ENCODE measurements at places on chromosomes 7 and 10.

GRCh38 chr10:49335364-49335972, 36.5 kb downstream of the C10orf71 start:
- no peak for DNase-seq

DNA sequence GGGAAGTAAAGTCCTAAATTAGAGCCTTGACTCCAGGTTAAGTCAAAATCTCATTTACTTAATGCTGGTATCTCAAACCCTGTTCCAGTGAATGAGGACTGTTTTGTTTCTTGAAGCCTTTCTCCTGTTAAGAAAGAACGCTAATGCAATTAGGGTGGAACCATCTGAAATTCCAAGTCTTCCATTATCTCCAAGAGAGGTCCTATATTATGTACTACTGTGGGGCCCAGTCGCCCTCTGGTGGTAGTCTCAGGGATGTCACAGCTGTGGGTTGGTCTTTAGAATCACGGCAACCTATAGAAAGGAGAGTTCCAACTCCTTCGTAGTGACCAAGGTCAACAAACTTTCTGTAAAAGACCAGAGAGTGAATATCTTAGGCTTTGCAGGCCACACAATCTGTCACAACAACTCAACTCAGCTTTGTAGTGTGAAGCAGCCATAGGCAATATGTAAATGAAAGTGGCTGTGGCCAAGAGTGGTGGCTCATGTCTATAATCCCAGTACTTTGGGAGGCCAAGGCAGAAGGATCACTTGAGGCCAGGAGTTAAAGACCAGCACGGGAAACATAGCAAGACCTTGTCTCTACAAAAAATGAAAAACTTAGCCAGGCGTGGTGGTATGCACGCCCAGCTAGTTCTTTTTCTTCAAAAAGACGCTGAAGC, 9.3 kb downstream of the RPP38 start:
- DNase-seq = peak; percentile 73

GRCh38 chr10:69459101-69459790, 8.0 kb downstream of the TSPAN15 start:
- DNase-seq = no peak

- peak; percentile 22 for DNase-seq
Measured at GRCh38 chr7:111005445-111005844, 85.5 kb upstream of the LRRN3 start.

GRCh38 chr7:68246189-68246633, 1249.6 kb downstream of the TYW1 start:
- peak; percentile 1 for DNase-seq

DNA sequence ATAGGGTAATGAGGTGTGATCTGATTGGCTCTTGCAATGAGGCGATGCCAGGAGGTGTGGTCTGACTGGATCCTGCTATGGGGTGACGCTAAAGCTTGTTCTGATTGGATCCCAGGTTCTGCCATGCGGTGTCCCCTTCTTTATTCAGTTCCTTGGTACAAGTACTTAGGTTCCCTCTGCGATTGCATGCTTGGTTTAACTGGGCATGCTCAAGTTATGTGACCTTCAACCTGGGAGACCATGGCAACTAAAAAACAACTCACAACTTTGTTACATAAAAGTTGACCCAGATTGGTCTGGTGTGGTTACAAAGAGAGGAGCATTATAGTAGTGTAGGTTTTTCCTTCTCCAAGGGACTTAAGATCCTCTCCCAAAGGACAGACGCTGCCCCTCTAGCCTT, 49.5 kb upstream of the DNAJC1 start:
- no peak for DNase-seq

GRCh38 chr10:106973288-106973687, 191.2 kb downstream of the SORCS1 start:
- DNase-seq = no peak

DNA sequence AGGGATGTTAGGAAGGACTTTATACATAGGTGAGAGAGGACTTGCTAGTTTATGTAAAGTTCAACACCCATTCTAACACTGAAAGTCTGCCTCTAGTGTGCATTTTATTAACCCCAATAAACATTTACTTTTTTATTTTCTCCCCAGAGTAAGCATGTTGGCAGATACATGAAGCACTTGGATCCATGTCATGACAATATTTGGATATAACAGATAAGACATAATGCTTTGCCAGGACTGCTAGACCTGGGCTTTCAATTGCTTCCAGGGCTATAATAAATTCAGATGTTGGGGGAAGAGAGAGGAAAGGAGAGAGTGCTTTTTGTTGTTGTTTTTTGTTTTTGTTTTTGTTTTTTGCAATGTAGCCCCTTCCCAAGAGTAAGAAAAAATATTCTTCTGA, 269.3 kb upstream of the LRRTM3 start:
- DNase-seq = no peak

DNA sequence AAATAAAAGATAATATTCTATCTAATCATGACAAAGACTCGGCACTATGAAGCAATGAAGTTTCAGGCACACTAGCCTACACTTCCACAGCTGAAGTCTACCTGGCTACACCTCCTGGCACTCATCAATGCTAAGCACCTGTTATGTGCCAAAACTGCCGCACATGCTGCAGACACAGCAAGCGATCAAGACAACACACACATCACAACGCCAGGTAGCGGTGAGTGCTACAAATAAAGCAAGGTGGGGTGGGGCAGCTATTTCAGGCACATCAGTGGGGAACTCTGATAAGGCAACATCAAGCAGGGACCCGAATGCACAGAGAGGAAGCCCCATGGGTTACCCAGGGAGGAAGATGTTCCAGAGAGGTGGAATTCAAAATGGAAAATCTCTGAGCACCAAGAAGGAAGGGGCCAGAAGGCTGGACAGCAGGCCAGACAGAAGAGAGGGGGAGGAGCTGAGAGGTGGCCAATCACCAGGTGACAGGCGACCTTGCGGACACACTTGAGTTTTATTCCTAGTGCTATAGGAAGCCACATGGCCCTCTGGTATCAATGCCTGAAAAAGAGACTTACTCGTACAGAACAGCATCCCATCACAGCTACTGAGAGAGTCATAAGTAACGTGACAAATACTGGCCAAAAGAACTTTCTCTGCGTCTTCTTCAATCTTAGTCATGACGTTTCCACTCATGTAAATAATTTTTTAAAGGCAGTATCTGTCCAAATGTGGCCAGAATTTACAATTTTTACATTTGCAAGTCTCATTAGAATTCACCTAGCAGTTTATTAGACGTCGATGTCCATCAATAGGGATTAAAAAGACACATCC, 8.0 kb downstream of the PSAP start:
- no peak for DNase-seq

DNA sequence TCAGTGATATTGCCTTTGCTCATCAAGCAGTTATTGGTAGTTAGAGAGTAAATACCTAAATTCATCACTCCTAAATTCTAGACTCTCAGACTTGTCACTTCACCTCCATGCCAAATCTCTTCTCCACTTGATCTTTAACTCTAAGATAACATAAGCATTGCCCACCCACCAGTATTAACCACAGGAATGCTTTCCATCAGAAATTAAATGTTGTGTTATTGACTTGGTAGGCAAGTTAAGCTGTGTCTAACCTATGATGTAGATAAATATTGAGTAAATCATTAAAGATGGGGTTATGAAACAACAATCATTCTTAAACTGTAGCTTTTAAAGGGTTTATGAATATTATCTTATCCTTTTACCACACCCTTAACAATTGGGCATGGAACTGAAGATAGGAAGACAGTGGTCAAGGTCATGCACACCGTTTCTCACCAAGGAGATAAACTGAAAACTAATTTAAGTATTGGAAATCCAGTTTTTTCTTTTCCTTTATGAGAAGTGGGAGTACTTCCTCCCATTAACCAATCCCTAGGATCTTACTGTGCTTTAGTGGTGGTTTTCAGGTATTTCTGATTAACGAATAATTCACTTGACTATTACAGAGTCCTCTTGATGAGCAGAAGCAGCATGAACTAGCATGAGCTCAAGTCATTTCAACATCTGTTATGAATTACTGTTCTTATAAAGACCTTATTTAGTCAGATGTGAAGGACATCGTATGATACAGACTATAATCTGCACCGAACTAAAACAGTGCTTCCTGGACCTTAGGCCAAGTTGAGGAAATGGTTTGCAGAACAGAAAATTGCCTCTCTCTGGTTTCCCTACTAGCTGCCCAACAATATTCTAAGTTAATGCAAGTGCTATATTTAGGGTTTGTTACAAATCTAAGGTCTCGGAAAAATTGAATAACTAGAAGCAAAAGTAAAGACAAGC, 142.0 kb downstream of the LCOR start:
- peak; percentile 47 for DNase-seq

DNA sequence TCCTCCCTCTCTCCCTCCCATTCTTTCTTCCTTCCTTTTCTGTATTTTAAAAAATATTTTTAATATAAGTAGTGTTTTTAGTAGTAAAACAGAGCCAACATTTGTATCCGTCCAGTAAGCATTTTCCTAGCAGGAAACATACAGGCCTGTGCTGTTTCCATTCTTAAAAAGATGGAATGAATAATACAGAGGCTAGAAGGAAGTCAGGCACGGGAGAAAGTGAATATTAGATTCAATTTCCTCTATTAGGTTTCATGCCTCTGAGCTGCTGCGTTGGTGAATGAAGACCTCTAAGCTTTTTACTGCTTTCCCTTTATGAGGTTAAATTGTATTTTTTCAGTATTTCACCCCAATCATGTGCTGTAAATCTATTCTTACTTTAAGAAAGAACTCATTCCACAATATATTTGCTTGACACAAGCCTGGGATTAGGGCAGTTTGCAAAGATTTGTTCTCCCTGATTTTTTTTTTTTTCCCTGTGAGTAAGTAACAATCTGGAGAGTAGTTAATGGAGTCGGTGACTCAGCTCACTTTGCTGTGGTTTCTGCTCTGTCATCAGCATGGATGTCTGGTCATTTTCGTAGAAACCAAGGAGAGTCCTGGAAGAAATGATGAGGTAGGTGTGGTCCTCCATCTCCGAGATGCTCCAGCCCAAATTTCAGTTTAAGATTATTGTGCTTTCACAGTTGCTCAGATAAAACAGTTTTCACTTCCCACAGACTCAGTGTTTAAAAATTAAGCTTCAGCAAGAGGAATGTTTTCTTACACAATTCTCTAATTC, 76.1 kb upstream of the PITRM1 start:
- DNase-seq = peak; percentile 96

DNA sequence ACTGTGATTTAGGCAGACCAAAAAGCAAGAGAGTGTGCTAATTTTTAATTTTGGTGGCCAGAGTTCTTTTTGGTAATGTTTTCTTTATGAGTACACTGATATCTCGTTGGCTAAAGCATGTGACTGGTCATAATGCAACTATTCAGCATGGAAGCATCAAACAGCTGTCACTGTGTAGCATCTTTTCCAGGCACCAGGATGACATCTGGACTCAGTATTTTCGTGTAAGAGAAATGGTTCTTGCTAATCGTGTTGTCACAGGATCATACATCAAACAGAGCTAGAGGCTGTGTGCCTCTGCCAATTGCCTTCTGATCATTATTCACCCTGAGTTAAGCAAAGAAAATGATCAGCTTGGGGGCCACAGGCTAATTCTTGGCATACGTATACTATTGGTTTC, 118.9 kb downstream of the SND1 start:
- DNase-seq = peak; percentile 65

- peak; percentile 56 for DNase-seq
Measured at GRCh38 chr10:59857049-59857448, 49.3 kb downstream of the CCDC6 start.

- no peak for DNase-seq
Measured at GRCh38 chr7:22864855-22865601, 42.4 kb upstream of the TOMM7 start.

- DNase-seq = peak; percentile 54
Measured at GRCh38 chr10:61642676-61643075, 20.1 kb upstream of the CABCOCO1 start.

GRCh38 chr7:48780862-48781261, 143.5 kb upstream of the CDC14C start:
- DNase-seq = no peak

DNA sequence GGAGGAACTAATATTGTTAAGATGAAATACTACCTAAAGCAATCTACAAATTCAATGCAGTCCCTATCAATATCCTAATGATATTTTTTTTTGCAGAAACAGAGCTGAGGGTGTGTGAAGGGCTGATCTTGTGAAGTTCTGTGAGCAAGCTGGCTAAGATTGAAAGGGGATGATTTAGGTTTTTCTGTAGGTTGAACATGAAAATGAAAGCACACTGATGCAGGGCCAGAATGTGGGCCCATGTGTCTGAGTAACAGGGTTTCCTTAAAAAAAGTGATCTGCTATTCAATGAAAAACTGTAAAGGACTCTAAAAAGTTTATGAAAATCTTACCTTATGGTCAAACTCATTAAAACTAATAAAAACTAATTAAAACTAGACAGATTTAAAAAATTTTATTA, 47.4 kb downstream of the GRB10 start:
- no peak for DNase-seq

DNA sequence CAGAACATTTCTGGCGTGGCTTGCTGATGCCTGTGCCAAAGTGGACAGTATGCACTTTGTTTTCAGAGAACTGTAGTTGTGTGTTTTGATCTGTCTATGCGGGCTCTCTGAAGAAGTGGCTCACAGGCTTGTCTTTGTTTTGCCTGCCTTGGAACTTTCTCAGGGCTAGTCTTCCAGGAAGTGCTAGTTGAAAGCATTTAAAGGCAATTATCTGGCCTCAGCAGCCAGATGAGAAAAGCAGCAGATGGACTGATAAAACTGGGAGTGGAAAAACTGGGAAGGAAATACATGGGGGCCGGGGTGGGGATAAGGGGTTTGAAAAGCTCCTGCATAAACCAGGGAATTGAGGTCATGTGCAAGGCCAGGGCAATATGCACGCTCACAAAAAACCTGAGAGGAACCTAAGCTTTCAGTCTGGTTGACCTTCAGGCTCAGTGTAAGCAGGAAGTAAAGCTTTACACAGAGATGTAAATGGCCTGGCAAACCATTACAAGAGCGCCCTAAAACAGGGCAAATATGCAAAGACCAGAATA, 94.5 kb downstream of the ZNF33B start:
- no peak for DNase-seq

GRCh38 chr10:132146941-132147915, 39.5 kb upstream of the DPYSL4 start:
- no peak for DNase-seq

DNA sequence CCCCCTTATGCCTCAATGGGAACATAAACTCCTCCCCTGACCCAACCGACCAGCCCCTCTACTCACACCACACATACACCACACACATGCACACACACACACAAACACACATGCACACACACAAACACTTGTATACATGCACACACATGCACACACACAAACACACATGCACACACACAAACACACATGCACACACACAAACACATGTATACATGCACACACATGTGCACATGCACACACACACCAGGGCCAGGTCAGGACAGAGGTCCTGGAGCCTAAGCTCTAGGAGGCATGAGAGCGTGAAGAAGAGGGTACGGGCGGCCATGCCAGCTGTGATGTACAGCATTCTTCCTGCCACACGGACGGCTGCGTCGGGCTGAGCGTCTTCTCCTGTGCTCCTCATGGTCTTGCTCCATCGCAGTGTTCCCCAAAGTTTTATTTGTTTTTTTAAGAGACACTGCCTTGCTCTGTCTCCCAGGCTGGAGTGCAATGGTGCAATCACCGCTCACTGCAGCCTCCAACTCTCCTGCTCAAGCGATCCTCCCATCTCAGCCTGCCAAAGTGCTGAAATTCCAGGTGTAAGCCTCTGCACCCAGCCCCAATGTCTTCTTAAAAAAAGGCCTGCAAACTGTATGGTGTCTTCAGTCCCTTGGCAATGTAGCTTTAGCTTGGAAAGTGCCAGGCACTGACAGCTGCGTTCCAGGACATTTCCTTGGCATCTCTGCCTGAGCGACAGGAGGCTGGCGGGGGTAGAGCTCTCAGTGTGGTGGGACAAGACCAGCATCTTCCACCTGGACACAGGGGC, 38.8 kb upstream of the INPP5A start:
- no peak for DNase-seq

- DNase-seq = no peak
Measured at GRCh38 chr10:93559490-93559889, 7.0 kb upstream of the FFAR4 start.

All from fibroblast of skin of scalp (primary cell).